CD8-positive, alpha-beta memory T cell (primary cell): ENCODE measurements at places on chromosomes 12 and 14. TPM values are rescaled to one million over a fixed set of nuclear protein-coding genes. Genes with fewer than 3 reads are reported as not detected.

The AQP6 gene
- not detected for polyA plus RNA-seq

The CPNE6 gene
- not detected for polyA plus RNA-seq

The GPR84 gene
- not detected for polyA plus RNA-seq

The CCDC184 gene
- polyA plus RNA-seq = 0.91 TPM

The DPF3 gene
- 1.3 TPM for polyA plus RNA-seq

The THTPA gene
- polyA plus RNA-seq = 10.7 TPM

The SLC2A3 gene
- polyA plus RNA-seq = 96.6 TPM

DNA sequence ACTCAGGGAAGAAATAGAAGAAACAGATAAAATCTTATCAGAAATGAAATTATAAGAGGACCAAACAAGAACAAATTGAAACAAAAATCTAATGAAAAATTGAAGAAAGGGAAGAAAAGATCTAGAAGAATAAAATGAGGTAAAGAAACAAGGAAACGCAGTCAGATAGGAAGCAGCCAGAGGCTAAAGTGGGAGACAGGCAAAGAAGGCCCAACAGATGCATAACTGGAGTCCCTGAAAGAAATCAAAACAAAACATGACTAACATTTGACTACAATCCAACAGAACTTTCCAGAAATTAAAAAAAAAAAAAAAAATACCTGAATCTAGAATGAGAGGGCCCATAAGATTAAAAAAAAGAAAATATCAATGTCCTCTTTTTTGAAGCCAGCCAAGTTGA lies 65.6 kb downstream of the AMN start:
- no peak for DNase-seq

DNA sequence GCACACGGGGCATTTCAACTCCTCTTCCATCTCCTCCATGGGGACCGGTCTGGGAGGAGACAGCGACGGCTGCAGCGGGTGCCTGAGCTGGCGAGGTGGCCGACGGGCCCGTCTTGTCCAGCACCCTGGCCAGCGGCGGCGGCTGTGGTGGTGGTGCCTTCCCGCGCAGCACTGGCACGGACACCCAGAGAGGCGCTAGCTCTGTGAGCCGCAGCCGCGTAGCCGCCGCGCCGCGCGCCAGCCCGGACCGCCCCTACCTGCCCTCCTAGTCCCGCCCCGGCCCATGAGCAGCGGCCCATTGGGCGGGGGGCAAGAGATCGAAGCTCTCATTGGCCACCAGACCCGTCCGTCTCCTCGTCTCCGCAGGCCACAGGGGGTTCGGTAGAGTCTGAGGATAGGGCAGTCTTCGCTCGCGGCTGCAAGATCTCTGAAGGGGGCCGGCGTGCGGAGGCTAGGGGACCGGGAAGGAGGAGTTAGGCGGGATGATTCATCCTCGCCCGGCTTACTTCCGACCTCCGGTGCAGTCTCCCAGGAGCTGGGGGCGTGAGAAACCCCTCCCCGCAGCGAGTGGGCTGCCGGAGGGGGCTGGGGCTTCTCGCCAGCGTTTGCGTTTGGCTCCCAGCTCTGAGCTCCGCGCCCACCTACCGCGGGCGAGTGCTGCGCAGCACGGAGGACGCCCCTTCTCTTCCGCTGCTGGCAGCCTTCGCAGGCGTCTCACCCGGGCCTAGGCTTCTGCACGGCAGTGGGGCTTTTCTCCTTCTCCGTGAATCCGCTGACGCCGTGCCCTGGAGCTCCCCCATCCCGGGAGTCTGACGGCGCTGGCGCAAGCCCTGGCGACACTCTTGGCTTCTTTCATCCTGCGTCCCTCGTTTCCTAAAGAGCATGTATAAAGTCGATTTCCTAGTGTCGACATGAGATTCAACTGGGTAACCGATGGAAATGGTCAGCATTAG lies at the start of gene TRIM9:
Gene TRIM9, minus strand, starts transcription at position 205 of the 953 bp plus-strand sequence. Its CDS starts 166 bp downstream, at position 39.
- DNase-seq = peak; percentile 73

DNA sequence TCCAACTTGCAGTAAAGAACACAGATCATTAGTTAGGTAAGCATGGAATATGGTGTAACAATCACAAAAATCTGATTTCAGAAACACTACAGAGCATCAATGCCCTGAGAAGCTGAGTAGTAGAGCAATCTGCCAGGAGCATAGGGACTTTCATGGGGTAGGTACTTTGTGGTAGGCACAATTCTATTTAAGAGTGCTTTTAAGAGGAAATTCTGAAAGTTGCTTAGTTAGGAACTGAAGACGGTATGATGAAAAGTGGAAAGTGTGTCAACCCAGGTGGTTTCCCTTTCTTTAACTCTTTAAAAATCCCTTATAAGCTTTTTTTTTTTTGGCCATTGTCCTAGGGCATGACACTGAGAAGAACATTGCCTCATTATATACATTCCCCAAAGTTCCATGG lies 535.7 kb upstream of the FBXO33 start:
- no peak for DNase-seq

DNA sequence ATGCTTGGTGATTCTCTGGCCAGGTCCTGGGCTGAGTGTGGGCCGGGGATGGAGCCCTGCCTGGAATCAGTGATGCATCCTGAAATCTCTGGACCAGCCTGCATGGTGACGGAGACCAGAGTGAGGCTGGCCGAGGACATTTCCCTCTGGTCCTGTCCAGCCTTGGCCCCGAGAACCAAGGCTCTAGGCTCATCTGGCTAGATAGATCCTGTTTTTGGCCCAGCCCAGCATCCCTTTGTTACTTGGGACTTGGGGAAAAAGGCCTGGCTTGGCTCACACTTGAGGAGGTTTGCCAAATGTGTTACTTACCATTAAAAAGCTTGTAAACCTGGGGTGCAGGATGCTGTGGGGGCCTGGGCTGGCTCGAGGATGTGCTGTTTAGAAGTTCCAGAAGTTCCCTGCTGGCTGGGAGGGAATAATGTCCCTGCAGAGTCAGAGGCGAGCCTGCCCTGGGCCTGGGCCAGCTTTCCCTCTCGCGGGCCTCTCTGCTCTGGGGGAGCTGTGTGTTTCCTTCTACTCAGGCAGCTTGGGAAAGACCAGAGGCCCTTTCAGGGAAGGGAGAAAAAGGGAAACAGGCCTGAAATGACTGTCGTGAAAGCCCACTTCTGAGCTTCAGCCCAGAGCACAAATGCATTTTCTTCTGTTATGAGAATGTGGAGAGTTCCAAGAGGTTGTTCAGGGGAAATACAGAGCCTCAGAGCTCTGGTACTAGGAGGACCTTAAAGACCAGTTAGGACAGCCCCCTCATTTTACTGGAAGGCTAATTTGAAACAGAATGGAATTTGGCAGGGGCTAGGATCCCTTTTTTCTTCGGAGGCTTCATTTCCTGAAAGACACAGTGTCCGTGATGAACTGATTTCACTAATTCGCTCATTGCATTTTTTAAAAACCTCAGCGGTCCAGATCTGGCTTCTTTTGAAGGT lies 47.2 kb upstream of the CTDSP2 start:
- DNase-seq = no peak

DNA sequence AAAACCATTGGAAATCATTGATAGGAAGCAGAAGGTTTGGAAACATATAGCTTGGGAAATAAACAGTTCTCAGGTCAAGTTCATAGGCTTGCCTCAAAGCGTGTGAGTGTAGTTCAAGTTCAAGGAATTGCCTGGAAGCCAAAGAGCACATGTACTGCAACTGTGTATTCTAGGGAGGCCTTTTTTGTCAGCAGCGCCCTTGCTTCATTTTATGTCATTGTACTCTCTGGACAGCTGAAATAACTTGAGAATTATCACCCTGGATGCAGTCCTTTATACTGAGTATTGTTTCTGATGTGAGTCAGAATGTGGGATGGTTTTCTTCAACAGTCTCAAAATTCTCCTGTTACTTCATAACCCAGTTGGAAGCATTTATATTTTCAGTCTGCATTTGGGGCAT lies 16.0 kb upstream of the EVL start:
- DNase-seq = no peak

- no peak for DNase-seq
Measured at GRCh38 chr12:131895640-131896079, 1.2 kb downstream of the ULK1 start.

GRCh38 chr14:48616931-48617330 lies 941.5 kb upstream of the MDGA2 start:
- DNase-seq = no peak

- no peak for DNase-seq
Measured at GRCh38 chr14:66425402-66425801, 60.8 kb upstream of the CCDC196 start.

- DNase-seq = no peak
Measured at GRCh38 chr14:28987516-28987915, 220.9 kb downstream of the FOXG1 start.

DNA sequence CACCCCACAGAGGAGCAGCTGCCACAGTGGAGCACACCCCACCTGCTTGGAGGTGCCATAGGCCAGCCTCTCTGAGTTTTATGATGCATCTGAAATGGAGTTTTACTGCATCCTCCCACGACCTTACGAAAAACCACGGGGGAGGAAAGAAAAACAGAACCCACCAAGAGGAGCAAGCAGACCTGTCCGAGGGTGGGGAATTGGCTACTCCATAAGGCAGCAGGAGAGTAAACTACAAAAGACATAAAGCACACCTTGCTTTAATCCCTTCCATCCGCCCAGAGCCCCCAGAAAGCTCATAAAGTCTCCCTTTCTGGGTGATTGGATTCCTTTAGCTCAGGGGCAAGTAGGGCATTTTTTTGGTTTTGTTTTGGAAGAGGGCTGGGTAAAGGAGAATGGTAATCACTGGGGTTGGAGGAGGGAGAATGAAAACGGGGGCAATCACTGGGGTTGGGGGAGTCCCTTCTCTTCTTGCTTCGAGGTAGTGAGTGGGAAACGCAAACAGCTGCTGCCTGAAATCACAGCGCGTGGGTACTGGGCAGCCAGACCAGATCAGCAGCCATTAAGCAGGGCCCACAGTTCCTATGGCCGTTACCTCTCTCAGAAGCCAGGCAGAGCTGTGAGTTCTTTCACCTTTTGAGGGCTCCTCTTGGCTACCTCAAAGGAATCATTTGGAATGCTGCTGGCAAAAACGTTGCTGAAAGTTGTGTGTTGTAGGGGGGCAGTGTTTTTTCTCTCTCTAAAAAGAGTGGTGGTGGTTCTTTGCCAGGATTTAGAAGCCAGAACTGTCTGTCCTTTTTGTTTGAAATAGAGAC lies 433.6 kb downstream of the ZFP36L1 start:
- no peak for DNase-seq

- DNase-seq = no peak
Measured at GRCh38 chr12:29883525-29883924, 99.8 kb upstream of the TMTC1 start.

DNA sequence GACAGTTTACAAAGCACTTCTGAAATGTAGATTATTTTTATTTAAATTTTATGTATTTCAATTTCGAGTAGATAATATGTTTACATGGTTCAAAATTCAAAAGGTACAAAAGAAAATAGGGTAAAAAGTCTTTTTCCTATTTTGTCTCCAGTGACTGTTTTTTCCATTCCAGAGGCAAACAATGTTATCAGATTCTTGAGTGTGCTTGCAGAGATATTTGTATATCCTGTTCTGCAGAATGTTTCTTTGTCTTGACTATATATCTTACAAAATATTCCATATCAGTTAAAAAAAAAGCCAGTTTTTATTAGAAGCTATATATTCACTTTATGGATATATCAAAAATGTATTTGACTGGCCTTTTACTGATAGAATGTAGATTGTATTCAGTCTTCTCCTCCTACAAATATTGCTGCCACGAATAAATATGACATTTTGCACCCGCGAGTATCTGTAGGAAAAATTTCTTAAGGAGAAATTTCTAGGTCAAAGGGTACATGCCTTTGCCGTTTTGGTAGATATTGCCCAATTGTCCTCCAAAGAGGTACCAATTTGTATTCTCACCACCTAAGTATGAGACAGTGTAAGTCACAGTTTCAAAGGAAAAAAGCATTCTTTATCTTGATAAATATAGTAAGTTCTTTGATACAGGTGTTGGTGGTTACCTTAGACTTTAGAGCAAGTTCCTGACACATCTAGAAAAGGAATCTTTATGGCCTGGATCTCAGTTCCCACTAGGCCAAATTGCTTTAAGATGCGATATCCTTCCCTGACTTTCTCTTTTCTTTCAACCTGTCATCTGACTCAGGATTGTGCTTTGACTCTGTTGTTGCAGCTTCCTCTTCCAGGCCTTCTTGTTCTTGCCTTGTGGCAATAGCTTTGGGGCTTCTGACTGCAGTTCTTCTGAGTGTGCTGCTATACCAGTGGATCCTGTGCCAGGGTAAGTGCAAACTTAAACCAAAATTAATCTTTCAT lies 2.3 kb downstream of the KLRG1 start:
- DNase-seq = no peak

GRCh38 chr12:5197656-5198055 lies 154.0 kb downstream of the KCNA5 start:
- no peak for DNase-seq

DNA sequence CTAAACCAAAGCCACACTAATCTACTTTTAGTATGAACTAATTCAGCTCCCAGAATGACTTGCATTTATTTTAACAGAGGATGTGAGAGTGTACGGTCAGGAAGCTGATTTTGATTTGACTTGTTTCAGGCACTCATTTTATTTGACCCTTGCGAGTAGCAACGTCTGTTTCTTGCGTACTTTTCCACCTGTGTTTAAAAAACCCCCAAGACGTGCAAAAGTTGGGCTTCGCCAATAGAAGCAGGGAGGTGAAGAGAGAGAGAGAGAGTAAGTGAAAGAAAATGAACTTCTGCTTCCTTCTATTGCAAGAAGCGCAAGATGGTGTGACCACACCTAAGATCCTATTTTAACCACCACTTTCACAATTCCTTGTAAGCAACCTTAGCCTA lies 6.7 kb upstream of the SLC15A4 start:
- no peak for DNase-seq

DNA sequence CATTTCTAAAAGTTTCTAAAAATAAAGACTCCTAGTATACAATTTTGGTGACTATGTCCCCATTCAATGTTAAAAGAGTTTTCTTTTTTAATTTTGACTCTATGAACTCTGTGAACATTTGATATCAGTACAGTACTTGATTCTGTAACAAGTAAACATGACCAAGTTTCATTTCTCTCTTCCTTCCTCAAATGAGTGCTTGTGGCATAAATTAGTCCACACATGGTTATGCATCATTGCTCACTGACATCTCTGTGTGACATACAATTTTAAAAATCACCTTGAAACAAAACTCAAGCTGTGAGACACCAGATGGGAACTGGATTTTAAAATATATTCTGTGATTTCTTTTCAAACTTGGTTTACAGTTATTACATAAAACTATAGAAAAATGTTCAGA lies 253.9 kb upstream of the MDGA2 start:
- DNase-seq = no peak

- no peak for DNase-seq
Measured at GRCh38 chr12:27535318-27535717, 11.3 kb downstream of the PPFIBP1 start.

GRCh38 chr12:10165421-10165820 lies 6.5 kb downstream of the OLR1 start:
- no peak for DNase-seq

GRCh38 chr12:84757978-84758377 lies 154.6 kb downstream of the SLC6A15 start:
- DNase-seq = no peak
